ENCODE measurements at places on chromosomes 1 and 21.
A peak's percentile ranks its signal among the peaks of the same experiment; 100 is the strongest.

DNA sequence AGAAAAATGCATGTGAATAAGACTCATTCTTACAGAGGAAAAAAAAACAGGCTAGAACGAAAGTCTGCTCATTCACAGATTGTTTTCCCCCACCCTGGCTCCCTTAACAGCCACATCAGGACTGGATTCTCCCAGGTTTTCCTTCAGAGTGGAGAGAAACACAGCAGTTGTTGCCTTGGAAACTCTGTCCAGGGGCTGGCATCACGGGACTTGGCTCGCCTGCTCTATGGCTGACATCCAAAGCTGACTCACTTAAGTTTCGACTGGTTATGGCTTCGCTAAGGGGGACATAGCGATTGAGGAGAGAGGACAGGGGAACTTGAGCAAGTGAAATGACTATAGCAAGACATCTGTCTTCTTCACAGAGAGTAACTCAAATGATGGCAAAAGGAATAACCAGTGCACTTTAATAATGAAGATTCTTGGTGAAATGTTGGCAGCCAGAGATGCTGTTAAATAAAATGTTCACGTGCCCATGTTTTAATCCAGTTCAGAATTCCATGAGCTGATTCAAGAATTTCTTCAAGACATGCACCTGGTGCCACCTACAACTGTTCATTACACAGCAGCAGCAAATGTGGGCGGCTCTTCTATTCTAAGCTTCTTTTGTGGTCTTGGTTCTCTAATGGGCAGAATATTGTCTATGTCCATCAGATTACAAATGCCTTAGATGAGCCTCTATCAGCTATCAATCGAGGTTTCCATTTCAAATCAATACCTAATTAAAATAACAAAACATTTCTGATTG is 21.8 kb downstream of the MIS18A start:
- no peak for DNase-seq

- no peak for DNase-seq
These were observed 30.0 kb downstream of the XCL2 start for GRCh38 chr1:168513656-168514404.

GRCh38 chr1:15352128-15352957 is 57.3 kb upstream of the EFHD2 start:
- DNase-seq, result no peak

DNA sequence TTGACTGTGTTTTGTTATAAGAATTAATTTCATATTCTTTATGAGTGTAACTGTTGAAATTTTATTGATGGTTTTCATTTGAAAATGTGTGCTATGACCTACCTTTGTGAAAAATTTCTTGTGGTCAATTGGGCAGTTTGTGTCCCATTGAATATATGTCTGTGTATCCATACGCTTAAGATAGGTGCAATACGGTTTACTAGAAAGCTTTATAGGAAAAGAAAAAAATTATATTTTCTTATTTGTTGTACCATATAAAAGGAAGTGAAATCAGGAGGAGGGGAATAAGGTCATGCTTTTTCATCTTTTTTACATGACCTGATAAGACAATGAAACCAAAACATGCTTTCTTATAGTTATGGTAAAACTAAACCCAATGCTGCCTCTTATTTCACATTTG is 807.7 kb downstream of the USP25 start:
- DNase-seq, result no peak

DNA sequence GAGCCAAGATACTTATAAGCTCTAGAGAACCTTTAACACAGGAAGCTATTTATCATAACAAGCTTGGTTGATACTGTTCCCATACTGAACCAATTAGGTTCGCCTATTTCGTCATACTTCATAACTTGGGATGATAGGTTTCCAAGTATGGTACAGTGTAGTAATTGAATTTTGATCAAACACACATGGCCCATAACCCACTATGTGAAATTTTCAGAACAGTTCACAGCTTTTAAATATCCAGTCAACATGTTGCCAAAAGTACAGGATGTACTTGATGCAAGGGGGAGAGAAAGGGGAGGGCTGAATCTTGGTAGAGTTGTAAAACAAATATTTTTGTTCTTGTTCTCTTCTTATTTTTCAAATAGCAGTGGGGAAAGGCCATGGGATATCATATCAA is 86.6 kb downstream of the TM2D1 start:
- no peak for DNase-seq

- no peak for DNase-seq
These were observed 246.7 kb downstream of the HMCN1 start for GRCh38 chr1:185980891-185981290.

GRCh38 chr1:11521582-11522399 is 42.8 kb downstream of the DISP3 start:
- no peak for DNase-seq

DNA sequence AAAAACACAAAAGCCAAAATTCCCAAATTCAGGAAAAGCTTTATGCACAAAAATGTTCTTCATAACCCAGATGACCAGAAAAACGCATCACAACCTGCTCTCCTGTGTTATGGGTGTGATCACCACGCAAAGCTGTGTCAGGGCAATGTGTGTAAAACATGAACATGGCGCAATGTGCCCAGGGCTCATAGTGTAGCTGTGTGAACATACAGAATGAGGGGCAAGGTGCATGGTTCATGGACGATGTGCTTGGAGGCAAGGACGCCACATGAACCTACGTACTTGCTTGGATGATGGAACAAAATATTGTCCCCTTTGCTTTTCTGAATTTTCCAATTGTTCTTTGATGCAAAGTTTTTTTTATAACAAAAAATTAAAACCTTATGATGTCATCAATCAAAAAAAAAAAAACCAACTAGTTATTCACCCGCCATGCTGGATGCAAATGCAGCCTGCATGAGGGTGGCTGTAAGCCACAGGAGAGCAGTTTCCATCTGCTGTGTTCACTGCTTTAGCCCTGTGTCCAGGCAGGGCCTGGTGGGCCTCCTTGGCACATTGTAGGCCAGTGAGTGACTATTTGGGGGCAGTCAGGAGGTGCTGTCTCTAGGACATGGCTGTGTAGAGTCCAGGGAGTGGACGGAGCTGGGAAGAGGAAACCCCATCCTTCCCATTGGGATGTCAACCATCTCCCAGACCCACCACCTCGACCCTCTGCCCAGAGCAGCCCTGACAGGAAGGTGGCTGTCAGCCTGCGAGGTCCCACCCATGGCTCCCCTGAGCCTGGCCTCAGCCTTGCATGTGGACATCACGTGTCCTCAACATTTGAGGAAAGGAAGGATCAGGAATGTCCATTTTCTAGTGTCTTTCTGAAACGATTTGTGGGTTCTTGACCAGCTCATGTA is 13.6 kb downstream of the KRTAP10-1 start:
- no peak for DNase-seq

- DNase-seq, result no peak
These were observed 92.5 kb downstream of the LRRC40 start for GRCh38 chr1:70112838-70113237.

- no peak for DNase-seq
These were observed 1.3 kb downstream of the AHDC1 start for GRCh38 chr1:27602462-27603308.

DNA sequence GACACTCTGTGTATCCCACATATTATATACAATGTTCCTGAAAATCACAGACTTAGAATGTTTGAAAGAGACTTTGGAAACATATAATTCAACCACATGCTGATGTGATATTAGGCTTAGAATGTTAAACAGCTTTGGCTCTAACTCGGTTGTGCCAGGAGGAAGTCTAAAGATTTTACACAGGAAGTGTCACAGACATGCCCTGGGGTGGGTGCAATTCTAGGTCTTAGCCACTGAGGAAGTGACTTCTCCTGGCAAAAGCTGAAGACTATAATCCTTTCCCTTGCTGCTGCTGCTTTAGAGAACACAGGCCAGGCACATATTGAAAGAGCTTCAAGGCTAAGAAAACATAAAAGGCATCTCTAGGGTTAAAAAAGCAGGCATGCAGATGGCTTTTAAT is 51.0 kb downstream of the RPL5 start:
- no peak for DNase-seq

- DNase-seq, result no peak
These were observed 68.1 kb downstream of the GRIK3 start for GRCh38 chr1:36966242-36966641.

GRCh38 chr1:98732985-98733781 is 71.7 kb downstream of the SNX7 start:
- no peak for DNase-seq

DNA sequence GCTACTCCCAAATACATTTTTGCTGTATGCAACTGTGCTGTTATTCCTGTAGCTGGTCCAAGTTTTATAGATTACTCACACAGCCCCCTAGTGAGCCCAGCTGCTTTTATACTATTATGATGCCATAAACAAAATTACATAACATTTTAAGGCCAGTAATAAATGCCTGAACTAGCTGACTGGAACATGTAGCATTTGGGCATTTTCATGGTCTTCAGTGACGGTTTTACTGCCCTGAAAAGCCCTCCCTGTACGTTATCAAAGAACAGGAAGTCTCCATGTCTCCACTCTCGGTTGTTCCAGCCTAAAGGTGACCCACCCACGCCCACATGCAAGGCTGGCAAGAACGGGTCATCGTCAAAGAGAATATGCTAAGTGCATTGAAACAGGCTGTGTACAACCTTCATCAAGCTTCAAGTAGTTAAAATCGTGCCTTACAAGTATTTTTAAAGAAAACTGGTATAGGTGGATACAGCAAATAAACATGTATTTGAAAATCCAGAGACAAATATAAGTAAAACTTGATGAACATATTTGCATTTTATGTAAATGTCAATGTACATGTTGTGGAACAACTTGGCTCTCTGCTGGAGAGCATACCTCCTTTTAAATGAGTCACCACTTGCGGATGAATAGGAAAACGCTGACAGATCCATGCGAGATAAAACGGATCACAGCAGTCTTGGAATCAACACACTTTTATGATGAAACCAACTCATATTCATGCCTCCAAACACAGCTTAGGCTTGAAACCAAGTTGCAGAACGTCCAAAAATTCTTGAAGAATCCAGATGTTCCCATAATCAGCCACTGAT is 520.5 kb downstream of the SMYD3 start:
- DNase-seq, result no peak

GRCh38 chr1:40404670-40405462 is 31.3 kb downstream of the SMAP2 start:
- peak; percentile 10 for DNase-seq

DNA sequence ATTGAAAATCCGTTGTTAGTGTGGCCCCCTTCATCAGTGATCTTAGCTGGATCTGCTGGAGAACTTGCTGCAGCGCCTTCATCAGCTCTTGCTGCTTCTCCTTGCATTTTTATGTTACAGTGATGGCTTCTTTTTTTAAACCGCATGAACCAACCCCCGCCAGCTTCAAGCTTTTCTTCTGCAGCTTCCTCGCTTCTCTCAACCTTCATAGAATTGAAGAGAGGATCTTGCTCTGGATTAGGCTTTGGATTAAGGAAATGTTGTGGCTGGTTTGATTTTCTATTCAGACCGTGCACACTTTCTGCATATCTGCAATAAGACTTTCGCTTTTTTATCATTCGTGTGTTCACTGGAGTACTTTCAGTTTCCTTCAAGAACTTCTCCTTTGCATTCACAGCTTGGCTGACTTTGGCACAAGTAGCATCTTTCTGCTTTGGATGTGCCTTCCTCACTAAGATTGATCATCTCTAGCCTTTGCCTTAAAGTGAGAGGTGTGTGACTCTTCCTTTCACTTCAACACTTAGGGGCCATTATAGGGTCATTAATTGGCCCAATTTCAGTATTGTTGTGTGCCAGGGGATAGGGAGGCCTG is 13.1 kb downstream of the RNF187 start:
- no peak for DNase-seq

GRCh38 chr21:46211376-46211775 is 17.2 kb downstream of the LSS start:
- no peak for DNase-seq

DNA sequence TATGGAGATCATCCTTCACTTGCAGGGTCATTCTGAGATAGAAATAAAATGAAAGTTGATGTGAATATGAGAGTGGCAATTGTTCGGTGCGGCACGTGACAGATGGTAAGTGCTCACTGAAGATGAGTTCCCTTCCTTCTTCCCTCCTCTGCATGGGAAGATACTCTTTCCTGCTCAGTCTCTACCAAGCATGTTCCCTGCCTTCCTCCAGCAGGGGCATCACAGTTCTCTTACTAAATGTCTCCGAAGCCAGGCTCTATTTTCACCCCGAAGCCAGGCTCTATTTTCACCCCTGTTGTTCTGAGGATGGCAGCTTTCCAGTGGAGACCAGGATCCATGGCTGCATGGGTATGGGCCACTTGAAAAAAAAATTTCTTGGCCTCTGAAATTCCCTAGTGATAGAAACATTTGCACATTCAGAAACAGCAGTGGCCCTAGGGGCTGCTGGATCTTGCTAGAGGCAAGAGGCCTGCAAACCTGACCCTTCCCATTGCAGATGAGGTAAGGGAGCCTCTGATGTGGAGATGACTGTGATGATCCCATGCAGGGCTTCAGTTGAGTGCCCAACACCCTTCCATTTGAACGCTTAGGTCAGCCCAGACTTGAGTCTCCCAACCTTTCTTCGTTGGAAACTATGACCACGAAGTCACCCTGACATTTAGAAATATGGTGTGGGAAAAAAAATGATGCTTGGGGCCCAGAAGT is 123.7 kb upstream of the HMGB4 start:
- DNase-seq, result no peak

- DNase-seq, result no peak
These were observed 730.3 kb downstream of the PTPRU start for GRCh38 chr1:29966526-29967045.

DNA sequence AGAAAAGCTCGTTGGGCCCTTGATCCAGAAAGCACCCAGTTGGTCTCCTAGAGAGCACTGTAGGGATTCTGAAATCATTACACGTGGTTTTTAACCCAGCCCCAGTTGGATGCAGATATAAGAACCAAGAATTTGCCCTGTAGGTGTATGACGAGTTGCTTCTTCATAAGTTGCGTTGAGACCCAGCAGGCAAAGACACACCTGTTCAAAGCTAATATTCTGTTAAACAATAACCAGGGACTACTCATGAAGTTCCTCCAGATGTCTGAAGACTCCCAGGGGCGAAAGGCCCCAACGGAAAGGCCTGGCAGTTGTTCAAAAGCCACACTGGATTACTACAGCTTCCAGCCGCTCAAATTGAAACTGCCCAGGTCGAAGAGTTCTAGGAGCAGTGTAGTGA is 88.6 kb upstream of the HNRNPU start:
- no peak for DNase-seq

DNA sequence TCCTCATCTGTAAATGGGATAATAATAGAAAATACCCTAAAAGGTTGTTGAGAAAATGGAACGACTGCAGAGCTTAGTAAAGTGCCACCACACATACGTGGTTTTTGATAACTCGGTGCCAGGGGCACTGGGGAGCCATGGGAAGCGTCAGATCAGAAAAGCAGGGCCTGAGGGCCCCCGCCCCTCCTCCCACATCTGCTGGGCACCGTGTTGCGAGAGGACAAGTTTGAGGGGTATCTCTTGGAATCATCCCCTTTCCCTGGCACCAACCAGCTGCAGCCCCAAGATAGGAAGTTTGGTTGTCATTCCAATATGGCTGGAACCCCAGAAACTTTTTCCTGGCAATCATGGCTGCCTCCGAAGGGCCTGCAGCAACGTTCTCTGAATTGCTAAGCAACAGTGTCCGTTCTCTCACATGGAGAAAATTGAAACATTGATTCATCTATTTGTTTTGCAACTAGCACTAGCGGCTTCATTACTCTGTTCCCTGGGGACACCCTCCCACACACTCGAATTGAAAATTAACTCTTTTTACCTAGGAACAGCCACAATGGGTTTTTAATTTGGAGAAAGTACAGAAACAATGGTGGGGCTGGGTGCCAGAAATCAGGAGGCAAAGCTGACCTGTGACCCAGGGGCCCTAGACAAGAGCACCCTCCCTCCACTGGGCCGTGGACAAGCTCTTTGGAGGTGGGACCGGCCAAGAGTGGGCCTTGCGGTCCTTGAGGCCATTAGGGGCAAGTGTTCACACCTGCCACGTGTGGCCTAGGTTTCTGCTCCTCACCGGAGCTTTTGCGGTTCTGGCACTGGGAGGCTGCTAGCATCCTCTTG is 190.0 kb upstream of the VAMP3 start:
- no peak for DNase-seq
